ENCODE measurements at places on chromosomes 11 and 22.

DNA sequence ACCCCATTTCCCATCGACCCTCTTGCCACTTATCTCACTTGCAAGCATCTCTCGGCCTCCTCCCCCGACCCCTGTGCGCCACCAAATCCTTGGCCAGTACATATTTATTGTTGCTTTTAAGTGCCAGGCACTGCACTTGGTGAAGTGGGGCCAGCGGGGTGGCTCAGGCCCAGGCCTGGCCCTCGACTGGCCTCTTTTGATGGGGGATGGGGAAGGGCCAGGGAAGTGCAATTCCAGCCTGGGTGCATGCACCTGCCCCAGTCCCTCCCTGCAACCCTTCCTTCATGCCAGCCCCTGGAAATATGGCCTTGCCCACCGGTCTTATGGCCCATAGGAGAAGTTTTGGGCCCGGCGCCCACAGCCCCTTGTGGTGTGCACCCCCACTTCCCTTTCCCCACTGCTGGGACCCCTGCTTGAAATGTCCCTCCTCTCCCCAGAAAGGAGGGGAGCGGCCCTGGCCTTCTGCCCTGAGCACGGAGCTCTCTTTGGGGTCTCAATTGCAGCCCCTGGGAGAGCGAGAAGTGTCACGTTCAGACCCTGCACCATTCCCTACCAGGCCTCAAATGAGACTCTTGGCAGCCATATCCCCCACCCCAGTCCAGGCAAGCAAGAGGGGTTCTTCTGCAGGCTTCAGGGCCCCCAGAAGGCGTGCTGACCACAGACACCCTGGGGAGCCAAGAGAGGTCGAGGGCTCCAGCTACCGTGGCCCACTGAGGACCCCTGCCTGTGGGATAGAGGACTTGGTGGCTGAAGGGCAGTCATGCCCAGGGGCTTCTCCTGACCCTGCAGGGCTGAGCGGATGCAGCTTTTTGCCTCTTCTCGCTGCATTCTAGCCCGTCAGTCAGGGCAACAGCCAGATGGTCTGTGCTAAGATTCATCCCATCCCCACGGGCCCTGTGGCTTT, 961 bp downstream of the SUSD2 start:
- DNase-seq, result no peak

- peak; percentile 45 for DNase-seq
These were observed 2.9 kb upstream of the KIRREL3 start for GRCh38 chr11:127003260-127003981.

GRCh38 chr11:73252577-73253191, 19.5 kb upstream of the P2RY6 start:
- DNase-seq, result peak; percentile 18

DNA sequence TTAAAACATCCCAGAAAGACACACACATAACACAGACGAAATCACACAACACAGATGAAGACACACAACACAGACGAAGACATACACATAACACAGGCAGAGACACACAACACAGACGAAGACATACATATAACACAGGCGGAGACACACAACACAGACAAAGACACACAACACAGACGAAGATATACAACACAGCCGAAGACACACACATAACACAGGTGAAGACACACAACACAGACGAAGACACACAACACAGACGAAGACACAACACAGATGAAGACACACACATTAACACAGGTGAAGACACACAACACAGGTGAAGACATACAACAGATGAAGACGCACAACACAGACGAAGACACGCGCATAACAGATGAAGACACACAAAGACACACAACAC, 4.8 kb upstream of the MOB2 start:
- DNase-seq, result no peak
